Fibroblast of the aortic adventitia (primary cell): ENCODE measurements at places on chromosomes 6 and 20.

- peak; percentile 23 for DNase-seq
Measured at GRCh38 chr6:138468320-138469015, 30.8 kb downstream of the NHSL1 start.

GRCh38 chr20:63696306-63696627, 185 bp upstream of the TNFRSF6B start:
- DNase-seq = no peak

GRCh38 chr20:17878912-17879602, 89.5 kb downstream of the SNX5 start:
- no peak for DNase-seq

GRCh38 chr20:39916236-39916765, 772.7 kb downstream of the MAFB start:
- no peak for DNase-seq

- no peak for DNase-seq
Measured at GRCh38 chr6:133245007-133245406, 3.9 kb downstream of the EYA4 start.

DNA sequence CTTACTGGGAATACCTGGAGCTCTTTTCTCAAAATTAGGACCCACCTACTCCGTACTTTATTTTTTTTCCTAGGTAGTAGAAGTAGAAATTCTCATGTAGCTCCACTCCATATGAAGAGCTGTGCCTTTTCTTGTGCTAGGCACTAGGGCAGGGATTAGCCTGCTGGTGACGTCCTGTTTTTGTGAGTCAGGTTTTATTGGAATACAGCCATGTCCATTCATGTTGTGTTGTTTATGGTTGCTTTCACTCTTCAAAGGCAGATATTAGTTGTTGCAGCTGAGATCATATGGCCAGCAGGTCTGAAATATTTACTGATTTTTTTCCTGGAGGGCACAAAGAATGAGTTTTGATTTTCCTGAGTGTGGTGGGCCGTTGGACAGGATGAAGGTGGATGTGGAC, 20.5 kb downstream of the XRN2 start:
- peak; percentile 75 for DNase-seq
